ENCODE measurements at places on chromosomes 7 and 10.

- DNase-seq: no peak
Observed at GRCh38 chr10:18073314-18073713, 66.9 kb upstream of the CACNB2 start.

- DNase-seq: no peak
Observed at GRCh38 chr10:115706488-115707076, 566.4 kb downstream of the GFRA1 start.

GRCh38 chr10:3719024-3719843 lies 65.8 kb downstream of the KLF6 start:
- DNase-seq: no peak

DNA sequence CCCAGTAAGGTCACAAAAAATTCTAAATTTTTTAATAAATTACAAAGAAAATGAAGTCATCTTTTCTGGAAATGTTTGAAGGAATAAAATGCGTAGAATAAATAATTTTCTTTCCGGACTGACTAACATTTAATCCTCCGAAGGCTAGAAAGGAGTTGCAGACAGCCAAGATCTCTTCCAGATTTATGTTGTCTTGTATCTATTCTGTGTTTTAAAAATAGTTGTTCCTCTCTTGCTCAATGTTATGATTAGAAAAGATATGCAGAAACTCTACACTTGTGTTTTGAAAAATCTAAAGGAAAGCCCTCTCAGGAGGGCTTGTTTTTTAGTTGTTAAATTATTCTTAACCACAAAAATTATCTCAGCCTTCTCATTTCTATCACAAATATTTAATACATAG lies 70.7 kb downstream of the MACC1 start:
- no peak for DNase-seq

DNA sequence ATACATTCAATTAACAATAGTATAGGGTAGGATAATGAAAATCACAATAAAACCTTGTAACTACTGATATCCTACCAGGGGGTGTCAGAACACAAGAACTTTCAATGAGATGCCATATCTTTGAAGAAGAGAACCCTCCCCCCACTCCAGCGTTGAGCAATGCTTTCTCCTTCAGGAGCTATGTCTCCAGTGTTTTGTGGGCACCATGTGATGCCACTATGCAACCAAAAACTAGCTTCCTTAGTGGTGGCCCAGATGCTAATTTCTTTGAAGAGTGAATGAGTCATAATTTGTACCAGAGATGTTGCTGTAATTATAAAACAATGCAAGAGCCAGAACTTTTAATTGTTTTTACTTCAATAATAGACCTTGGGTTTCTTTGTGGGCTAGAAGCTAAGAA lies 76.0 kb upstream of the ADO start:
- no peak for DNase-seq

DNA sequence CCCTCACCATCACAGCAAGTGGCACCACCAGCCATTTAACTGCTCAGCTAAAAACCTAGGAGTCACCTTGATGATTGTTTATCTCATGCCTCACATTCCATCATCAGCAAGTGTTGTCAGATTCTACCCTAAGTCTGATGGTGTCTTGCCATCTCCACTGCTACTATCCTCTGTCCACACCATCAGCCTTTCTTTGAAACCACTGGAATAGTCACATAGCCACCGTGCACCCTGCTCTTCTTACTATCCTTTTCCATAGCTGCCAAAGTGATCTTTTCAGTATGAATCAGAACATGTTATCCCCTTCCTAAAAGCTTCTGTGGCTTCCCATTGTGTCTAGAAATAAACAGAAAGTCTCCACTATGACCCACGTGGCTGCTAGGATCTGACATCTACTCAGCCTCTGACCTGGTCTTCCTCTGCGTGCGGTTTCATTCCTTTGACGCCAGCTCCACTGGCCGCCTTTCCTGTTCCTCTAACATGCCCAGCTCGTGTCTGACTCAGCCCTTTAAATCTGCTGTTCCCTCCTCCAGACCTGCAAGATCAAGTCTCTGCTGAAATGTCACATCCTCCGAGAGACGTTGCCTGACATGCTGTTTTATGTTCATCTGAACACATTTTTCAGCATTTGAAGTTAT lies 16.5 kb upstream of the CHN2 start:
- peak; percentile 79 for DNase-seq

GRCh38 chr10:122541541-122542002 lies 19.0 kb upstream of the DMBT1 start:
- DNase-seq: no peak

DNA sequence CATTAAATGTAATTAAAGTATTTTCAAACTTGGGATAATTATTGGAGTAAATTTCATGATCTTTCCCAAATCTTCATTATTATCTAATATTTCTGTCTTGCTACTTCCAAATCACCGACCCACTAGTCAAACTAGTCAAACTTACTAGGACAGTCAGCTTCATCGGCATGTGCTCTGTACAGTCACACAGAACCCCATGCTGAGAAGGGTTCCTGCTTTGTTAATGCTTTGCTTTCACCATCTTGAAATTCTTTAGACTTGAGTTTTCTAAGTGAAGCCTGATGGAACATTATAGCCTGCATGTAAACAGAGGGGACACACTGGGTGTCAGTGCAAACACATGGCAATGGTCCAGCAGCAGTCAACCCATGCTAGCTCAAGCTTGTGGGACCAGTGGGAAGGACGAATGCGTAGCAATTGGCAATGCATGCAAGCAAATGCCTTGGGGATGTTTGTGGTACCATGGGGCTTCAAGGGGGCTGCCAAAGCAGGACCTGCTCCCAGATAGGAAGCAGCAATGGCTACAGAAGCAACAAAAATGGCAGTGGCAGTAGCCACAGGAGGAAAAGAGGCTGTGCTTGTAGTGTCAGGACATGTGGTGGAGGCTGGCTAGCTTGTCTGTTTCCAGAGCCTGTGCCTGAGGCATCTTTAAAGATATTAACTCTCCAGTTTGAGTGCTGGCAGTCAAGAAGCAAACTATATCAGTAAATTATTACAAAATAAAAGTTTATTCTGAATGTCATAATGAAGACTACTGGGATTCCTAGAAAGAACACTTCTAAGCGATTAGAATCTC lies 441.1 kb upstream of the SEMA3D start:
- no peak for DNase-seq

GRCh38 chr7:50641442-50642405 lies 76.5 kb upstream of the DDC start:
- peak; percentile 67 for DNase-seq

DNA sequence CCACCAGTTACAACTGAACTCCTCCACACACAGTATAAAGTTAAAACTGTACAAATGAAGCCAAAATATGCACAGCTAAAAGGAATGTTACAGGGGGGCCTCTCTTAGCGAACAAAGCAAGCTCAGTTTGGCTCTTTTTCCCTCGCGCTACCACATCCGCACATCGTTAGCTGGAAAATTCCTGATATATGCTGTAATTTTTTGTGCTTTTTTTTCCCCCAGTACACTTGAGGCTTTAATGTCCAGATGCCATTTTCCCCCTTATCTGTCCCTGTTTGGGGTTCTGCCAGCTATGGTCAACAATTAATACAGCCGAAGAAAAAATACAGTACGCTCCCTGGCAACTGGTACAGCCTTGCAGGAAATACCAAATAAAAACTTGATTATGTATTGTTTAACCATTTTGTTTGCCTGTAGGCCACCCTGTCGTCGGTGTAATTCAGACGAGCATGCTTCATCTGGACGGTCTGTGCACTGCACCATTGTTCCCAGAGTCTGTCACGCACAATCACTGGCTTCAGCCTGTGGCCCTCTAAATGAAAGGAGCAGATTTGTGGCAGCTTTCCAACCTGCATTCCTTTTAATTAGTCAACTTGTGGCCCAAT lies 108.1 kb upstream of the FAM133B start:
- no peak for DNase-seq

DNA sequence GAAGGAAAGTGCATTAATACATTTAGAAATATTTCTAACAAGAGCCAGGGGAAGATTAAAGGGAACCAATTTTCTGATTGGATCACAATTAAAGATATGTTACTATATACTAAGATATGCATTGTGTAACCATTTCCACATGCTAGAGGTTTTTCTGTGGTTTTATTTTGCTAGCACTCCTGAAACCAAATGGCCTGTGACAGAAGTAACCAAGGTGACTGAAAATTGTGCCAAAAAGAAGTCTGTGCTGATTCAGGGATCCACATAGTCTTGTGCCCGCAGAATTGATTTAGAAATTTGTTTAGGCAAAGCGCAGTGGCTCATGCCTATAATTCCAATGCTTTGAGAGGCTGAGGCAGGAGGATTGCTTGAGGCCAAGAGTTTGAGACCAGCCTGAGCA lies 1.8 kb downstream of the CC2D2B start:
- no peak for DNase-seq

- no peak for DNase-seq
Observed at GRCh38 chr7:41579961-41580935, 122.6 kb downstream of the INHBA start.

GRCh38 chr10:127525686-127526085 lies 23.4 kb upstream of the NPS start:
- DNase-seq: no peak

GRCh38 chr7:118559207-118559606 lies 334.7 kb downstream of the ANKRD7 start:
- no peak for DNase-seq

- no peak for DNase-seq
Observed at GRCh38 chr7:15505761-15506160, 56.1 kb downstream of the AGMO start.

- DNase-seq: no peak
Observed at GRCh38 chr10:110684800-110685446, 40.8 kb downstream of the RBM20 start.

- no peak for DNase-seq
Observed at GRCh38 chr10:62033125-62033524, 131.6 kb downstream of the ARID5B start.

GRCh38 chr7:29360633-29361625 lies 166.4 kb downstream of the CHN2 start:
- no peak for DNase-seq

GRCh38 chr10:45034301-45034700 lies 33.6 kb downstream of the ZNF22 start:
- DNase-seq: no peak

- DNase-seq: no peak
Observed at GRCh38 chr7:91344911-91345310, 80.7 kb downstream of the FZD1 start.

- DNase-seq: no peak
Observed at GRCh38 chr7:157853789-157854065, 516.9 kb downstream of the DNAJB6 start.

- no peak for DNase-seq
Observed at GRCh38 chr10:103500481-103500880, 7.0 kb downstream of the NEURL1 start.

DNA sequence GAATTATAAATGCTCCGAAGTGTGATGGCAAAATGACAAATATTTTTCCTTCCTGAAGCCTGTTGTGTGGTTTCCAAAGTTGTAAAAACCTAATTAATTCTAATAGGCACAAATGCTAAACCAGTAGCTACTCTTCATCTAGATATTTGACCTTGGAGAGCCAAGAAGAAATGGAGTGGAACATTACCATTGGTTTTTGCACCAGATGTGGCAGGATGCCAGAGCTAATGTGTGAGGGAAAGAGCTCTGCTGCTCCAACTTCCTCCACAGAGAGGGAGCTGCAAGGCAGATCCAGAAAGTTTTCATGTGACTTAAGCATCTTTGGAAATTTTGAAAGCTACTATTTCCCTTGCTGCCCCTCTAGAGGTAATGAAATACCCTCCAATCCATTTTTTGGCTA lies 65.1 kb upstream of the HPS1 start:
- DNase-seq: no peak

DNA sequence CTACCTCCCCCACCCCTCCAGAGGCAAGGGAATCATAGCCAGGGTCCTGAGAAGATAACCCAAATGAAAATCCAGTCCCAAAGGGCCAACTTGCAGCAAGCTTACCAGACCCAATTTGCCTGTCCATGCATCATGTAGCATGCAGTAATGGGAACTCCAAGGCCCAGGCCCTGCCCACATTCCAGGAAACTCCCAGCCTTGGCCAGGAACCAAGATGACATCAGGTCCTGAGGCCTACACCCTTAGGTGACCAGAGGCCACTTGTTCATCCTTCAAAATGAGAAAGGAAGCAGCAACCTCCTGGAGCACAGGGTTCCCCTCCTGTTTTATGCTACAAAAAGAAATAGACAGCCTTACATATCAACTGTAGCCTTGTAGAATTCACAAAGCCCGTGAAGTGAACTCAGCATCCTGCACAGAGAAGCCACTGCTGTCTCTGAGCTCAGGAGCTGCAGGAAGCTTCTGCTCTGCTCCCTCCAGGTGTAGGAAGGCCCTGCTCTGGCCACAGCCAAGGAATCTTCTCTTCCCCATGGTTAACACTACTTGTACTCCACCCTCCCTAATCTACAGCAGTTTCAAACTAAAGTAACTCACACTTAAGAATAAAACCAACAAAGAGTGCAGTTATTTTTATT lies 30.3 kb upstream of the GRB10 start:
- DNase-seq: peak; percentile 83

DNA sequence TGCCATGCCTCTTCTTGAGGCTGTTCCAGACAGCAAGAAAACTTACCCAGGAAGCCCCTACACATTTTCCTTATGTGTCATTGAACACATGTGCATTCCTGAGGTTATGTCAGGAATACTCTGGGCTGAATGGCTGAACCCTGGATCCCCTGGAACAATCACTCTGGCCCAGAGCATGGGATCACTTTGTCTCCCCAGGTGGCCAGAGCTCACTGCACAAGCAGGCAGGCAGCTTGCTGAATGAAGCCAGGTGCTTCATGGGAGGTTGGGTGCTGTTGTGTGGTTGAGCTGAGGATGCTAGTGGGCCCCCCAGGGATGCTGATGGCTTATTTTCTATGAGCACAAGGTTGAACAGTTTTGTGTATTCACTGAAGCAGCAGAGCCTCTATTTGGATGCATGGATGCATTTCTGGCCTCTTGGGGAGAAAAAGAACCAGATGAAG lies 54.7 kb upstream of the NPTX2 start:
- DNase-seq: no peak

- DNase-seq: peak; percentile 85
Observed at GRCh38 chr7:102933763-102934162, 21.0 kb downstream of the LRRC17 start.

DNA sequence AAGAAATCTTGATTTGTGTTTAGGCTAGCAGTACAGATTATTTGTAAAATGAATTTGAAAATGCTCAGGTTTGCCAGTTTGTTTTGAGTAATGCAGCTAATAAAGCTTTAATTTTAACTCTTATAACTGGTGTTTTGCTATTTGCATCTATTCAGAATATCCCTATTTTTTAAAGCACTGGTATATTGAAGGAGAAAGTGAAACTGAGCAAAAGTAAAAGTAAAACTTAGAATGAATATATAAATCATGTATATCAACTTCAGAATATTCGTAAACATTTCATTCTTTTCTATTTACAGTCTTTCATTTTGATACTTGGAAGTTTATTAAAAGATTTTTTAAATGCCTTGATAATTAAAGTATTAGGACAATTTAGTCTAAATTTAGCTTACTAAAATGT lies 26.2 kb downstream of the TASOR2 start:
- DNase-seq: no peak
